Right cardiac atrium (tissue), 5 donors: ENCODE measurements at places on chromosomes 12 and 14.

DNA sequence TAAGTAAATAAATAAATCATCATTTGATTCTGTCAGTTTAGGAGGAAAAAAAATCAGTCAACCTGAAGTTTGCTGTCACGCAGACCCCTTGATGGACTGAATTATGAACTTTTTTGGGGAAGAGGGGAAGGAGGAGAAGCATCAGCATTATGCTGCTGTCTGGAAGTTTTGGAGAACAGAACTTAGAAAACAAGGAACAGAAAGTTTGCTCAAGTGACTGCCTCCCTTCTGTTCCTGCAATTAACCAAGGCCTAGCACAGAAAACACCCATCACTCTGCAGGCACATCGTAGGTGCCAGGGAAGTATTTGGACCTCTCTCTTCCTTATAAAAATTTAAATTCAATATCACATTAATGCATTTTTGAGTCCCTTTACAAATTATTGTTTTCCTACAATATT, 283.8 kb downstream of the VRK1 start:
- DNase-seq = no peak

GRCh38 chr12:113445544-113446171, 23.5 kb downstream of the SDSL start:
- DNase-seq = no peak

DNA sequence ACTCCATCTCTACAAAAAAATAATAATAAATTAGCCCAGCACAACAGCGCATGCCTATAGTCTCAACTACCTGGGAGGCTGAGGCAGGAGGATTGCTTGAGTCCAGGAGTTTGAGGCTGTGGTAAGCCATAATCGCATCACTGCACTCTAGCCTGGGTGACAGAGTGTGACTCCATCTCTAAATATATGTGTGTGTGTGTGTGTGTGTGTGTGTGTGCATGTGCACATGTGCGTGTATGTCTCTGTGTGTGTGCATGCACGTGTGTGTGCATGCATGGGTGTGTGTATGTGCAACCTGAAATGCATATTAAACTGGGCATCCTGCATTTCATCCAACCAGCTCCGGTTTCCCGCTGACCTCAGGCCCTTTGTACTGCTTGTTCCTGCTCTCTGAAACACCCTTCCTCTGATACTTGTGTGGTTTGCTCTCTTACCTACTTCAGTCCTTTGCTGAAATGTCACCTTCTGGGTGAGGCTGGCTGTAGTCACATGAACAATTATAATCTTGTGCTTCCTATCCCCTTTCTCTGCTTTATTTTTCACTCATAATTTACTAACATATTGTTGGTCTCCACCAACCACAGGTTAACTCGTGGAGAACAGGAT, 46.9 kb downstream of the PHLDA1 start:
- no peak for DNase-seq

- DNase-seq = no peak
These were observed 211.4 kb upstream of the RTL1 start for GRCh38 chr14:101114726-101115515.

- no peak for DNase-seq
These were observed 13.1 kb upstream of the TMTC1 start for GRCh38 chr12:29796823-29797263.

GRCh38 chr12:64618953-64619590, 8.8 kb downstream of the RASSF3 start:
- DNase-seq = no peak

DNA sequence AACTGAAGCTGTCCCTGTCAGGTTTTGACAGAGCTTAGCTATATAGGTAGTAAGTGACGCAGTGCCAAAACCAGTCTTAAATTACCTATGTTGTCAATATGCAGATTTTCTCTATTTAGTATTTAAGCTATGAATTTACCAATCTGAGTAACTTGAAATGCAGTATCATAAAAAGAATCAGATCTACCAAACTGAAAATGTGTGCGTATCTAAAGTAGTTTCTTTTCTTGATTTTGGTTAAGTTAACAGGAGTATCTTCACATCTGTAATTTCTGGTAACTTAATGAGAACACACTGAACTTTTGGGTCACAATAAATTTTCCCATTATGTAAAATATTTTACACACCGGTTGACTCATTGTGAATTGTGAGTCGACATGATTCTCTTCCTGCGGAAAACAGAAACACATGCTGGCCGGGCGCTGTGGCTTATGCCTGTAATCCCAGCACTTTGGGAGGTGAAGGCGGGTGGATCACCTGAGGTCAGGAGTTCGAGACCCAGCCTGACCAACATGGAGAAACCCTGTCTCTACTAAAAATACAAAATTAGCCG, 45.1 kb downstream of the TRAF3 start:
- no peak for DNase-seq

DNA sequence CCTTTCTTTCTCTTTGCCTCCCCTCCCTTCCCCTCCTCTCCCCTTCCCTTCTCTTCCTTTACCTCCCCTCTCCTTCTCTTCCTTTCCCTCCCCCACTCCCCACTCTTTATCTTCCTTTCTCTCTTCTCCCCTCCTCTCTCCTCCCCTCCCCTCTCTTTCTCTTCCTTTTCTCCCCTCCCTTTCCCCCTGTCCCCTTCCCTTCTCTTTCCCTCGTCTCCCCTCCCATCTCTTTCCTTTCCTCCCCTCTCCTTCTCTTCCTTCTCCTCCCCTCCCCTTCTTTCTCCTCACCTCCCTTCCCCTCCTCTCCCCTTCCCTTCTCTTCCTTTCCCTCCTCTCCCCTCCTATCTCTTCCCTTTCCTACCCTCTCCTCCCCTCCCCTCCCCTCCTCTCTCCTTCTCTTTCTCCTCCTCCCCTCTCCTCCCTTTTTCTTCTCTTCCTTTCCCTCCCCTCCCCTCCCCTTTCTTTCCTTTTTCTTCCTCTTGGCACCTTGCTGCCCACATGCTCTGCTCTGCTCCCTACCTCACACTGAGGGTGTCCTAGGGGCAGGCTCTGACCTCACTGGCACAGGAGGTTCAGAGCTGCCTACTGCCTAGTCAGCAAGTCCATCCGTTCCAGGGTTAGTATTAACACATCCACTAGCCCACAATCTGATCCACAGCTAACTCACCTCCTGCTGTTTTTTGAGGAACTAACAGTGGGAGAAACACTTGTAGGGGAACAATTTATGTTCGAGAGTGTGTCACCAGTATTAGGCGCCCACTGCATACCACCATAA, 101.0 kb downstream of the NUAK1 start:
- DNase-seq = no peak

DNA sequence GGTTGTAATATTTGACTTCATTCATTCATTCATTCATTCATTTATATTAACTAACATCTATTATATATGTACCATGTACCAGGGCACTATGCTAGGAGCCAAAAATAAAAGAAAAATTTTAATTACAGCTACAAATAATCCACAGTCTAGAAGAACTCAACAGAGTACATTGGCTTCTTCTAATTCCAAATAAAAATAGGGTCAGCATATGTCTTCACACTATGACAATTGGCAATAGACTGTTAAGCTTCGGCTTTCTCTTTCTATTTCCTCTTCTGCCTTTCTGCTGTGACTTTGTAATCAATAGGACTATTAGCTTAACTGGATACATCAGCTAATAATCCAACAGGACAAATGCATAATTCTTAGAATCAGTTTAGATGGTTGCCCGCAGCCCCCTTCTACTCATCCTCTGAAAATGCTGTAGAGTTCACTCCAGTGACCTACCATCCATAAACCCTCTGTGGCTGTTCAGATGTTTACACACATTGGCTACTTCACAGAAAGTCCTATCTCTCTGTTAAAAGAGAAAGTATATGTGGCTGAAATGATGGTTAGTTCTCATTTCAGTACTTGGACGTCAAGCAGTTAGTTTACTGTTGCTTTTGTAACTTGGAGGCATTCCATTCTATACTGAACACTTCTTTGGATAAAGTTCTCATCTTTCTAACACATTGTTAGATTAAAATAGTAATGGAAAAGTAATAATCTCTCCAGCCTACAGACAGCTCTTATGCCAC, 445.5 kb upstream of the GARIN6 start:
- no peak for DNase-seq

DNA sequence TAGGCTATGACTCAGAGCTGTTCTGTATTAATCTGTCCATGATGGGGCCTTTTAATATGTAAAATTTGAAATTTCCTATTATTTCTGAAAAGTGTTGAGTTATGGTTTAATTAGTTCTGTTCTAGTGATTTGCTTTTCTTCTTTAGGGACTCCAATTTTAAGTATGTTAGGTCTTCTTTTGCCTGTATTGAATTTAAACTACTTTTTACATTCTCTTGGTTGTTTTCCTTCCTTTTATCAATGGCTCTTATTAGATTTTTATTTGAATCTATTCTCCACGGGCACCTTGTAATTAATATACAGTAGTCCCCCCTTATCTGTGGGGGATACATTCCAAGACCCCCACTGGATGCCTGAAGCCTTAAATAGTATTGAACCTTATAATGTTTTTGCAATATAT, 46.4 kb downstream of the DDHD1 start:
- DNase-seq = no peak

GRCh38 chr14:87864356-87865270, 128.4 kb downstream of the GALC start:
- no peak for DNase-seq

DNA sequence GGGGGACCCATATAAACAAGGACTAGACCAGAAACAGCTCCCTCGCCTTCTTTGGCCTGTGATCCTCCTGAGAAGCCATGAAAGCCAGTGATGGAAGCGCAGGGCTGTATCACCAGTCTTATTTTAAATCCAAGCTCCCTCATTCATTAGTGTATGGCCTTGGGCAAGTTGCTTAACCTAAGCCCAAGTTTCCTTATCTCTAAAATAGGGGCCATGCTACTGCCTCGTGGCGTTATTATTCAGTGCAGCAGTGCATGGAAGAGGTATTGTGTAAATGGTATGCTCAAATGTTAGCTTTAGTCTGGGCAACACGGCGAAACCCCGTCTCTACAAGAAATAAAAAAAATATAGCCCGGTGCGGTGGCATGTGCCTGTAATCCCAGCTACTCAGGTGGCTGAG, 9.9 kb downstream of the ESPL1 start:
- DNase-seq = no peak

DNA sequence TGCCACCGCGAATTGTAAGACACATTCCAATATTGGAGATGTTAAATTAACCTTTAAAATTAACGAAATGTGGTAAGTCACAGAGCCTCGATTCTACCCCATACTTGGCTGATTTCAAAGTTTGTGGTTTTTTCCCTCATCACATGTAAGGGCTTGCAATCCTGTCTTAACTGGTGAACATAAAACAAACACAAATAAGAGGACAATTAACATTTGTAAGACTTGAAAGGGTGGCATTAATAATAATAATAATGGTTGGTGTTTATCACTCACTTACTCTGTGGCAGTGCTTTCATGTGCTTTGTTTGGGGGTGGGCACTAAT, 26.6 kb downstream of the PPFIBP1 start:
- DNase-seq = no peak

DNA sequence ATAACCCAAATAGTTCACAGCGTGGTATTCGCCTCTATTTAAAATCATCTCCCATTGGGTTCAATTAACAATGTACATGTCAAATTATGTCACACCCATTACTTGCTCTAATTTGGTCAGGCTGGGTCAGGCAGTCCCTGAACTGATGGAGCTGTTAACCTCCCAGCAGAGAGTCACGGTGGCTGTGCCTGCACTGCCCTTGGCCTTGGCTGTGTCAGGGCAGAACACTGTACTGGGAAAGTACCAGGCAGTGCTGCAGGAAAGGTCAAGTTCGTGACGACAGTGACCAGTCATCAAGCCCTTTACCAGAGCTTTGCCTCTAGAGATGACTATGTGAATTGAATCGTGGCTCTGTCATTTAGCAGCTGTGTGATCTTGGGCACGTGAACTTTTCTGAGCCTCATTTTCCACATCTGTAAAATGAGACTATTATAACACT, 100.0 kb downstream of the ARF6 start:
- DNase-seq = no peak

- DNase-seq = no peak
These were observed 31.6 kb downstream of the WBP11 start for GRCh38 chr12:14771651-14772137.
